RPMI7951 (cell line): ENCODE measurements at places on chromosomes 7 and 10. TPM values are rescaled to one million over a fixed set of nuclear protein-coding genes. Genes with fewer than 3 reads are reported as not detected.

DNA sequence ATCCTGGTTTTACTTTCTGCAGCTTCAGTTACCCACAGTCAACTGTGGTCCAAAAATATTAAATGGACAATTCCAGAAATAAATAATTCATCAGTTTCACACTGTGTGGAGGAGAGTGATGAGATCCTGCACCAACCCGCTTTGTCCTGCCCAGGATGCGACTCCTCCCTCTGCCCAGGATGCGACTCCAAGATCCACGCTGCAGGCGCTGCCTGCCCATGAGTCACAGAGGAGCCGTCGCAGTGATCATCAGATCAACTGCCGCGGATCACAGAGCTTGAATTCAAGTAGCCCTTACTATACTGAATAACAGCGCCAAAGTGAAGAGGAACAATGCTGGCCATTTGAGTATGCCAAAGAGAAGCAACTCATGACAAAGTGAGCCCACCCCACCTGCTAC is 61.5 kb downstream of the GRB10 start:
- no peak for DNase-seq

- no peak for DNase-seq
Measured at GRCh38 chr7:138014686-138015085, 12.8 kb upstream of the CREB3L2 start.

SYNPO2L gene
- not detected in 2 replicates for total RNA-seq

GRCh38 chr10:61835069-61835945 is 66.2 kb upstream of the ARID5B start:
- peak; percentile 78 for DNase-seq

GNAT3 gene
- total RNA-seq, result not detected in 2 replicates

- peak; percentile 46 for DNase-seq
Measured at GRCh38 chr7:38382684-38383083, 109.2 kb upstream of the TARP start.

DNA sequence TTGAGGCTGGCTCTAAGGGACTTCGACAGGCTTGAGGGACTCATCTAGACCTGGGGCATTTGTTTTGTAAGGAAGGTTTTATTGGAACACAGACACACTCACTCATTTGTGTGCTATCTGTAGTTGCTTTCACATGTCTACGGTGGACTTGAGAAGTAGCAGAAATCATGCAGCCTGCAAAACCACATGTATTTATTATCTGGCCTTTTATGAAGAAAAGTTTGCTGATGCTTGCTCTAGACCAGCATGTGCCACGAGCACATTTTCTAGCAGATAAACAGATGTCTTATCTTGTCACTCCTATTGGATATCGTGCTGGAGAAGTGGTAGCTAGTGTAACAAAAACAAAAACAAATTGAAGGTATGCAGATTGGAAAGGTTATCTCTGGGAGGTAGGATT is 9.8 kb downstream of the UPP1 start:
- DNase-seq, result no peak

GRCh38 chr10:3090388-3090787 is 23.0 kb downstream of the PFKP start:
- no peak for DNase-seq

DNA sequence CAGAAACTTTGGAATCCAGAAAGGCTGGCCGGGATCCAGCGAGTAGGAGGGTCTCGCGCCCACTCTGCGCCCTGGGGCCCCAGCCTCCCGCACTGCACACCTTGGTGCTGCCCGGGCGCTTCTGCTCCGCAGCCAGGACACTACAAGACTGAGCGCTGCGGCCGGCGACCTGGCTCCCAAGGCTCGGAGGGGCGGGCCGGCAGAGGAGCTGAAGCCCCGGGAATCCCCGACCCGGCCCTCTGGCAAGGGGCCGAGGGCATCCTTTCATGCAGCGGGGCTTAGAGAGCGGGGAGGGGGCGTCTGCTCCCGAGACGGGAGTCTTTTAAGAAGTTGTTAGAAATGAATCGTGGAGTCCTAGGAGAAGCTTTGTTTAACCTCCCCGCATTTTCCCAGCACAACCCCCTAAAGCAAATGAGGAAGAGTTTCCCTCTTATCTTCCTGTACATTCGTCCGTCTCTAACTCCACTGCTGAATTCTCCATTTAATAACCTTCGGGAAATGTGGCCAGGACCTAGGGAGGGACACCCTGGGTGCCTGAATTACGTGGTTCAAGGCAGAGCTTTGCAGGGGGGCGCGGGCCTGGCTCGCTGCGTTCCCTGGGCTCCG is 1.1 kb downstream of the VWC2 start:
- no peak for DNase-seq
